Panc1 (cell line): ENCODE measurements at places on chromosomes 12 and 14.

DNA sequence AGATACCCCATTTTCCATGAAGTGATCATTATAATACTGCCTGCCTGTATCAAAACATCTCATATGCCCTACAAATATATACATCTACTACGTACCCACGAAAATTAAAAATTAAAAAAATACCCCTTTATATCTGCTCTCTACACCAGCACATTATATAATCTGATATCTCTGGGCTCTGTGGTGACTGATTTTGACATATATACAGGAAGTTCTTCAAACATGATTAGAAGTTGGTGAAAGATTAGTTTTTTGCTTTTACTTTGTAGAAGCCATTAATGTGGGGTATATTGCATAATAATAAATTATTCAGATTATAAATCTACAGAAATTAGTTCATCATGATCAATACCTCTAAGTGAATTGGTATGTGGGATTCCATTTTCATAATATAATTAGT, 126.7 kb upstream of the MDM1 start:
- DNase-seq = no peak

GRCh38 chr12:99367181-99367580, 280.4 kb upstream of the GARIN6 start:
- no peak for DNase-seq

DNA sequence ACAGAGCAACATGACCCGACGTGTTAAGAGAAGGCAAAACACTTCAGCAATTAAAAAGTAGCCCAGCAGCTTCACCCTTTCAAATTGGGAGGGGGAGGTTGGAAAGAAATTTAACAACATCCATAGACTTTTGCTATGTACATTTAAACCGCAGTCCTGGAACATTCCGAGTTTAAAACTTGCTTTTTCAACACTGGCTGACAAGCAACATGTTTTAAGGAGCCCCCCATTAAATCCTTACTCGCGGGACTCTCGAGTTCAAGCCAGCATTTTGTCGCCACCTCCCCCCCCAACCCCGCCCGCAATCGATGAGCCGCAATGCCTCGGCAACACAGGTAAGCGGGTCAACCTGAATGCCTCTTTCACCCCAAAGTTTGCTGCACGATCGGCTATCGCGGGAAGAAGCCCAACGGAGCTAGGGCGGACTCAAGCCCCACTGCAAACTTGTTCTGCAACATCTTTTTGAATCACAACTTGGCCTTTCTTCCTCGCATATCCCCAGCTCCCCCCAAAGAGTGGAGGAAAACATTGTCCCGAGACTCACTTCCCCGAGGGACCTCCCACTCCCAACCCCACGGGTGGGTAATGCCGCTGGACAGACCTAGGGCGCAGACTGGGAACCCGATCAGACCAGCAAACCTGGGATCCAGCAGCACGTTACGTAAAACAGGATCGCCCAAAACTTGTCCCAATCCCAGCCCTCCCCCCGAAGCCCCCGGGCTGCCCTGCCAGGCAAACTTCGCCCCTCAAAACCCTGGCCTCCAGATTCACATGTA, 777 bp downstream of the ZFP36L1 start:
- DNase-seq = no peak

DNA sequence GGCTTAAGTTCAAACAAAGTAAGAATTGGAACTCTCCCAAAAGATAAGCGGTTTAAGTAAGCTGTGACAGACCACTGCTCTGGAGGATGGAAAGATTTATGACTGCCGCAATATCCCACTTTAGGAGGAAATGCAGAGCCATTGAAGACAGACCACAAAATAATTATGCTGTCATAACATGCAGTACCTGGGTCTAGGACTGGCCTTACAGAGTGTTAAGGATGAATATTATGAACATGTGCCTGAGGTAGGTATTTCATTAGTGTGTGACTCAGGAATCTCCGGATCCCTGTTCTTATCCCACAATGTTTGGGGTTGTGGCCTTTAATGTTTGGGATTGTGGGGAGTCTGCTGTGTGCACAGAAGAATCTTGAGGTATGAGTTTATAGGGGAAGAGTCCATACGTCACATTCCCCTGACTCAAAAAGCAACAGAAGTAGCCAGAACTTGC, 114.9 kb downstream of the SAMD4A start:
- no peak for DNase-seq

DNA sequence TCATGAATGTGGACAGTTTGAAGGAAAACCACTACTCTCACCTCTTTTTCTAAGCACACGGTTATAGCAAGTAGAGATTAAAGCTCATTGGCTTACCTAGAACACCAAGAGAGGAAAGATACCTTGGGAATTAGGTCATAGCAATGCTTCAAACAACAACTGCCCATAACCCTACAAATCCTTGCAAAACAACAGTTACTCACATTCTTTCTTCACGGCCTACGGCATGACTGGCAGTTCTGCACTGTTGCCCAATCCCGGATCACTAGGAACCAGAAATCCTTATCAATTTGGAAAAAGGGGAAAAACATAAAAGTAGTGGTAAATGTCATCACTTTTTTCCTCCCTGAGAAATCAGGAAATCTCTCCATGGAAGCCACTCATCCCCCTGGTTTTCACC, 9.6 kb upstream of the ISM2 start:
- no peak for DNase-seq

- DNase-seq = no peak
Observed at GRCh38 chr12:18400186-18400585, 138.9 kb downstream of the PIK3C2G start.

GRCh38 chr14:37889087-37889486, 293.7 kb downstream of the TTC6 start:
- no peak for DNase-seq

DNA sequence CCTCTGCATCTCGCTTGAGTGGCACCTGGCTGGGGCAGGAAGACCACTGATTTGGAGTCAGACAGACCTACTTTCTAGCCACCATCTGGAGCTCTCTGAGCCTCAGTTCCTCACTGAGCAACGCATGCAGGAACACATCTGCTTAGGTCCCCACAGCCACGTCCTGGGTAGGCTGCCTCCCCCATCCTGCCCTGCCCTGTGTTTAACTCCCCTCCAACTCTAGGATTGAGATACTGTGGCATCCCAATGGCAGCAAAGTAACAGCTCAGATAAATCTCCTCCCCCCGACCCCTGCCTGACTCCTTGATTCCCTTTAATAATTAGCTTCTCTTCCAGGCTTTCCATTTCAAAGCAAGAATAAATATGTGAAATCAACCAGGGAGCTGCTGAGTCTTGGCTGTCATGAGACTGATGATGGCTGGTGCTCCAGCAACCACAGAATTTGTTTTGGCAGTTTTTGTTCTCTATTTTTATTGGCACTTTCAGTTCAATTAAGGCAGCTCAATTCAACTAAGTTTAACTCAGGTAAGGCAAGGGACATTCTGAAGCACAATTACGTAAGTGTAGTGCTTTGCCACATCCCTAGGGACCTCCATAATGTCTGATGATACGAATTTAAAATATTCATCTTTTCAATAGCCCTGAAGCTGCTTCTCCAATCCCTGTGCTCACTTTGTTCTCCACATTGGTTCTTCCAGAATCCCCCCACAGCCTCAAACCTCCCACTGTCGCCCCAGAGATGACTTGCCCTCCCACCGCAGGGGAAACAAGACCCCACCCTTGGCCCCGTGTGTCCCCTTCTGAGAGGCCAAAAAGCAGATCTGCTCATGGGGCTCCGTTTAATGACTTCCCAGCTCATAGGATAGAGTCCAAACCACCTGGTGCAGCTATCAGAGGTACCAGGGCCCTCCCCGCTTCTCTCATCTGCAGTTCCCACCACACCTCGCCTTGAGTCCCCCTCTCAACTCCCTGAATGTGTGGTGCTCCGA, 58.2 kb downstream of the ESR2 start:
- DNase-seq = no peak

- DNase-seq = no peak
Observed at GRCh38 chr14:68940614-68941185, 38.4 kb downstream of the ACTN1 start.

DNA sequence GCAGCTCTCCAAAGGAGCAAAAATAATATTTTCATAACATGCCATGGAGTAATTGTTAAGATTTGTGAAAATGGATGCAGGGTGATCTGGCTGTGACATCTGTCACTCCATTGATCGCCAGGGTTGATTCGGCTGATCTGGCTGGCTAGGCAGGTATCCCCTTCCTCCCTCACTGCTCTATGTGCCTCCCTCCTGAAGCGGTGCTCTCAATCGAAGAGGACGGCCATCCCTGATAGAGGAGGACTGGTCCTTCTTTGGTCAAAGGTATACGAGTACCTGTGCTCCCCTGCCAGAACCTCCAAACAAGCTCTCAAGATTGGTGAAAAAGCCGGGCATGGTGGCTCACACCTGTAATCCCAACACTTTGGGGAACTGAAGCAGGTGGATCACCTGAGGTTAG, 47.9 kb downstream of the VCPKMT start:
- DNase-seq = no peak

DNA sequence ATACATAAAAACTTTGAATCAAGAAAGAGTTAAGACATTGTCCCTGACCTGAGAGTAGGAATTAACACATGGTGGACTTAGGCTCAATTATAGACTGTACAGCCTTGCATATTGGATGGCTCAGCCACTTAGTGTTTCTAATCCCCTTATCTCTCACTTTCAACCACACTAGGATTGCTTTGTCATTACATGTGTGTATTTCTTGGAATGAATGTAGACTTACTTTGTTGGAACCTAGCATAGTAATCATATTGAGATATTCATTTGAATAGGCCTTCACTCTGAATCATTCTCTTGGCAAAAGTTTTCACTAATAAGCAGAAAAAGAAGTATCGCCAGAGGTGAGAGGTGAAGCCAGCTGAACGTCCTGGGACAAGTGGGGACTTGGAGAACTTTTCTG, 1973.9 kb upstream of the FLRT2 start:
- no peak for DNase-seq

DNA sequence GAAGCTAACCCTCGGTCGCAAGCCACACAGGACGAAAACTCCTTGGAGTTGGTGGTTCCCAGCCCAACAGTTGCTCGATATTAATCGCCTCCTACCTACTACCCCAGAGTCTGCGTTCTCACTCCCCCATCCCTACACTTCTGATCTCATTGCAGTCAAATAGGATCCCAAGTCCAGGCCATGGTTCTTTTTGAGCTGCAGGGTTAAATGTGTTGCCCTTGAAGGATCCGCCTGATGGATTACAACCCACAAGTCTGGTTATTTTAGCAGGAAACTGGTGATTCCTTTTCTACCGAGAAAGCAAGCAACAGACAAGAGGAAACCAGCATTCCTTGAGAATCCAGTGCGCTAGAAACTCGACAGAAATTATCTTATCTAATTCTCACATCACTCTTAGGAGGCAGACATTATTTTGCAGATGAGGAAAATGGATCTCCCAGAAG, 785 bp upstream of the NIN start:
- DNase-seq = no peak

- no peak for DNase-seq
Observed at GRCh38 chr14:20781803-20782202, 735 bp downstream of the RNASE6 start.

DNA sequence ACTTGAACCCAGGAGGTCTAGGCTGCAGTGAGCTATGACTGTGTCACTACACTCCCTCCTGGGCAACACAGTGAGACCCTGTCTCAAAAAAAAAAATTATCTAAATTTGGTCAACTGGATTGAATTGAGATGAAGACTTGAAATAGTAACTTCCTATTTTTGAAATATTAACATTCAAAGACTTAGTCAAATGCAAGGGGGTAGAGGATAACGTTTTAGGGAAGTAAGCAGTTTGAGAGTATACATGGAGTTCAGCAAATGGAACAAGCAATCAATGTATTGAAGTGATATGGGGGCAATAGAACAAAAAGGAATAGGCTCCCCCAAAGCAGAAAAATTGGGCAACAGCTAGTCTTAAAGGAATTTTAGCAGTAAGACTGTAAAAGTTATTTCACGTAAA, 4.6 kb upstream of the MFAP5 start:
- no peak for DNase-seq

DNA sequence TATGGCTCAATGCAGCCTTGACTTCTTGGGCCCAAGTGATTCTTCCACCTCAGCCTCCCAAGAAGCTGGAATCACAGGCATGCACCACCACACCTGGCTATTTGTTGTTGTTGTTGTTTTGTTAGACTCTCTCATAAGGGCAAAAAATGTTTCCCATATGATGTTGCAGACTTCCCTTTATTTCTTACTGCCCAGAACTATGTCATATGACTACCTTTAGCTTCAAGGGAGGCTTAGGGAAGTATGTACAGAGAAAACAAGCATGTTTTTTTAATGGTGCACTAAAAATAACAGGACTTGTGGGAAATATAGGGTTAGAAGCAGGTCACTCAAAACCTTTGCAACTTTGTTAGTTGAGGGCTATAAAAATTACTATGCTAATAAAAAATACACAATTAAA, 4.3 kb upstream of the GPR19 start:
- no peak for DNase-seq

DNA sequence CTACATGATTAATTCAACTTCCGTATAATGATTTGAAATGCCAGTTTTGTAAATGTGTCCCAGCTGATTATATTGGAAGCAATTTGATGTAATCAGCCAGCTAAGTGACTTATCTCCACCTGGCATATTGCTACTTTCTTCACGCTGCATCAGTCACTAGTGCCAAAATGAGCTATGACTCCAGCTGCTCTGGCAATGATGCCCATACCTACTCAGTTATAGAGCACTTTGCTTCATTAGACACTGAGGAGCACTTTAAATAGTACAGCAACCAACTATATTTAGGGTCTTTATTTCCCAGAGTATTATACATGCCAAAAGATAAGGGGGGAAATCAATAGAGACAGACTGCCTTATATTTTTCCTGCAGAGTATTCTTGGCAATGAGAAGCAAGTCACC, 67.9 kb upstream of the LIN7A start:
- DNase-seq = no peak

GRCh38 chr12:16658699-16659098, 52.7 kb upstream of the LMO3 start:
- no peak for DNase-seq

- no peak for DNase-seq
Observed at GRCh38 chr14:77245820-77246219, 25.2 kb downstream of the NGB start.

GRCh38 chr12:49501895-49502294, 36.9 kb upstream of the KCNH3 start:
- no peak for DNase-seq

GRCh38 chr12:92952394-92952793, 23.3 kb upstream of the EEA1 start:
- no peak for DNase-seq

DNA sequence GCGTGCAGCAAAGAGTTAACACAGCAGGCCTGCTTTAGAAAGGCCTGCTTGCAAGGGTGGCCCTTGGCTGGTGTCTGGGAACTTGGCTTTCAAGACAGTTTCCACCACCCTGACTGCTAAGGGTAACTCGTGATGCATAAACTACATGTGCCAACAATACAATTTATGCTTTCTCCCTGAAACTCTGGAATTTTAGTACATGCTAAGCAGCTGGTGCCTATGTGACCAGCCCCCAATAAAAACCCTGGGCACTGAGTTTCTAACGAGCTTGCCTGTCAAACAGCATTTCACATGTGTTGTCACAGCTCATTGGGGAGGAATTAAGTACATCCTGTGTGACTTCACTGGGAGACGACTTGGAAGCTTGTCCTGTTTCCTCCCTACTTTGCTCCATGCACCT, 133.1 kb downstream of the SLC5A8 start:
- DNase-seq = no peak
